ENCODE measurements at places on chromosomes 16 and 17.
A peak's percentile ranks its signal among the peaks of the same experiment; 100 is the strongest.

GRCh38 chr16:27820646-27821345 is 242.7 kb downstream of the GSG1L start:
- DNase-seq, result no peak

- DNase-seq, result no peak
Observed at GRCh38 chr16:84196727-84197394, 5.9 kb downstream of the ADAD2 start.

- DNase-seq, result no peak
Observed at GRCh38 chr17:35978346-35978745, 3.0 kb downstream of the CCL16 start.

DNA sequence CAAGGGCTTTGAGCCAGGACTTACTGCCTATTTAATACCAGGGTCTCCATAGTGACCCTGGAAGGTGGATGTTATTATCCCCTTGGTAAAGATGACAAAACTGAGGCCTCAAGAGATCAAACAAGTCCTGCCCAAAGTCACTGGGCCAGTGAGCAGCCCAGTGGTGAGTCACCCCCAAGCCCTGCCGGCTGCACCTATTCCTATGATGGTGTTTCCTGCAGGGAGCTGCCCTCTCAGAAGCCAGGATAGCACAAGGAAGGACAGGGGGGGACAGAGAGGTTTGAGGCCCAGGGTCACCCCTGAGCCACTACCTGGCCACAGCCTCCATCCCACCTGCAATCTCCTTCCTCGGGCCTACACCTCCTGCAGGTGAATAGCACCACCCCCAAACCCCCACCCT is 90.9 kb downstream of the SDK2 start:
- DNase-seq, result no peak

DNA sequence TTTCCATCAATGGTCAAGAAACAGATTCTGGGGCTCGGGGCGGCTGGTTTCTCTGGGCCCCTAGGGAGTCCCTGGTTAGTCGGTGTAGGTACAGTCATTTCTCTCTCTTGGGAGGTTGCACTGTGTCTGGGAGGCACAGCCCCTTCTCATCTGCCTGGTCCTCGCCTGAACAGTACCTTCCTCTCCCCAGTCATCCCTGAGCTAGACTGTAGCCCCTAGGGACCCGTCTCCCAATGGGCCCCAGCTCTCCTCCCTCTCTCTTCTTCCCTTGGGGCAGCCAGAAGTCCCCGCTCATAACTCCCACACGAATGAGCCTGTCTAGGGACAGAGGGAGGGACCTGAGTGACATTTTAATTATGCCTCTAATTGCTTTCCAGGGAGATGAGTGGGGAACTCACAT is 20.2 kb upstream of the CPSF4L start:
- DNase-seq, result no peak

DNA sequence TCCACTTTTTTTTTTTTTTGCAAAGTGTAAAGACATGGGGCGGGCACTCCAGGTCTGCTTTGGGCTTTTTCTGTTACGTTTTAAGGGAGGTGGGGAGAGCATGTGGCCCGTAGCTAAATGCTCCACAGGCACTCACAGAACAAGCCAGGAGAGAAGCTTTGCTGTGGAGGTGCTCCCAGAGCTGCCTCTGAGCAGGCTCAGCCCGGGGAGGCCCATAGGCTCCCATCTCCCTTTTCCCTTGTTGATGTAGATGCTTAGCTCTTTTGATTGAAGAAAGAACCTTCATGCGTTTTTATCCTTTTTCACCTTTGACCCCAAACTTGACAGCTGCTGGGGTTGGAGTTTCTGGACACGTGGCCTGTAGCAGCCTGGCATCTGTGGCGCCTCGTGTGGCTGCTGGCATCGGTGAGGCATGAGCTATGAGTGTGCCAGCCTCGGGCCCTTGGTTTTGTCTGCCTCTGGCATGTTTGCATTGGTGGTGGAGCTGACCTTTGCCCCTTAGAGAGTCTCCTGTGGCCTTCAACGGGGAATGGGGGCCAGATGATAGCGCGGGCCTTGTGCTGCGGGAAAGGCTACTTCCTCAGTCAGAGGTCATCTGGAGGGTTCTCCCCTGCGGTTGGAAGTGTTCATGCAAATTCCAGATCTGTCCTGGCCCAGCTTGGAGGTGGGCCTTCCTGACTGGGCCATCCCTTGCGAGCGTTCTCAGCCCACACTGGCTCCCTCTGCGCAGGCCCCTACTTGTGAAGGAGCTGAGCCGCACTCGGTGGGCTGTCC is 20.0 kb upstream of the IL17C start:
- no peak for DNase-seq

GRCh38 chr16:49559242-49559641 is 185.6 kb downstream of the C16orf78 start:
- no peak for DNase-seq

DNA sequence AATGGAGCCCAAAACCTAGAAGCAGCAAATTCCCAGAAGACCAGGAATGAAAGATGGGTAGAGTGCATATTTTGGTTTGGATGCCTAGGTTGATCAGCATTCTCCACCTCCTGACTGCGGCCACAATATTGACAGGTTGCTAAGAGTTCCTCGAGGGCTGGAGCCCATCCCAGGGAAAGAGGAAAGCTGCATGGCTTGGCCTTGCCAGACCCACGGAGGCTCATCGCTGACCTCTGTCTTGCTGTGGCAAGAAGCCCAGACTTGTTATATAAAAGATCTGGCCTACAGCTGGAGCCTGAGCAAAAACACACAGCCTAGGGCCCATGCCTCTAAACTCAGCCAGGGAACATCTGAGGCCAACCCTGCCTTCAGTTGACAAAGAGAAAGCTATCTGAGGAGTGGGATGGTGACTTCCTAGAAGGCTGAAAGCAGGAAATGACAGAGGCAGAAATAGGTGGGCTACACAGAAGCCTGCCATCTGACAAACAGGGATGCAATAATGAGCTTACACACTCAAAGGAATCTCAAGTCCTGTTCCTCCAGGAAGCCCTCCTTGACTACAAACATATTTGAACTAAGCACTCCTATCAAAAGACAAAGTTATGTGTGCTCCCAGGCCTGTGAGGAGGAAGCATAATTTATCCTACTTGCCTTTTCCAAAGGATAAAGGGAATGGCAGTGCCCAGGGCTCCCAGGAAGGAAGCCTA is 22.5 kb upstream of the SLC35B1 start:
- DNase-seq, result no peak

DNA sequence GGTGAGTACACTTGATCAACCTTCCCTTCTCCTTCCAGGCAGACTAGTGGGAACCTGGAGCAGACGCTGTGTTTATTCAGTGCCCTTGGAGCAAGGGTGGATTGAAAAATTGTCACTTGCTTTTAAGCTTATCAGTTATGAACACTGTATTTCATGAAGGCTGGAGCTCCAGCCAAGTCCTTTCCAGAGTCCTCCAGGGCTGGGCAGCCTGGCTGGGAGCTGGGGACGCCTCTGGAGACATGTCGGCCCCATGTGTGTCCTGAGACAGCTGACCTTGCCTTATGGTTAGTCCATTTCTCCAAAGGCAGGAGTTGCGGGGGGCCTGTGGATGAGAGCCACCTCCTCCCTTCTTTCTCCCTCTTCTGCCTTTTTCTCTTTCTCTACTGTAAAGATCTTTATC is 67.0 kb downstream of the RAP1GAP2 start:
- no peak for DNase-seq

DNA sequence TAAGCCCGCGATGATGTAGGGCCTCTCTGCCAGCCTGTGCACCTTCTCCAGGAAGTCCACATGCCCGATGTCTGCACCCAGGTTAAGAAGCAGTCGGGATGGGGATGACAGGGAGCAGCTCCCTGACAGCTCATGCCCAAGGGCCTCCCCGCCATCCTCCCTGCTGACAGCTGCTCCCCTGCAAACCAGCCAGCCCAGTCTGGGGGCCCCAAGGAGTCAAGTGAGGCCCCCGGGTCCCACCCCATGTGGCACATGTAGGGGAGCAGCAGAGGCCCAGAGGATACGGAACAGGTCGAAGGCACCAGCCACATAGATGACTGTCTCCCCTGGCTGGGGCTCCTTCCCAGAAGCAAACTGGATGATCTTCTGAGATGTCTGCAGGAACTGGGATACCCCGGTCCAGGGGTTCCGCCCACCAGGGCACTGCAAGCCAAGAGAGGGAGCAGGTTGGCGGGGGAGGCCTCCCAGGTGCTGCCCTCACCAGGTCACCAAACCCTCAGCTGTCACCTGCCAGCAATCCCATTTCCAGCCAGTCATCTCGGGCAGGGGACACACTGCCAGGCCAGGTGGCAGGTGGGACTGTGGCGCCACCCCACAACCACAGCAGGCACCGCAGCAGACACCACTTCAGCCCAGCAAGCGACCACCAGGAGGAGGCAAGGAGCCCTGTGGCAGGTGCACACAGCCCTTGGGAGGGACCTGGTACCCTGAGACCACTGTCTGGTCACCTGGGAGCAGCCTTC is 4.6 kb downstream of the PCYT2 start:
- DNase-seq, result no peak

- no peak for DNase-seq
Observed at GRCh38 chr16:84565669-84566495, 52.0 kb downstream of the COTL1 start.

DNA sequence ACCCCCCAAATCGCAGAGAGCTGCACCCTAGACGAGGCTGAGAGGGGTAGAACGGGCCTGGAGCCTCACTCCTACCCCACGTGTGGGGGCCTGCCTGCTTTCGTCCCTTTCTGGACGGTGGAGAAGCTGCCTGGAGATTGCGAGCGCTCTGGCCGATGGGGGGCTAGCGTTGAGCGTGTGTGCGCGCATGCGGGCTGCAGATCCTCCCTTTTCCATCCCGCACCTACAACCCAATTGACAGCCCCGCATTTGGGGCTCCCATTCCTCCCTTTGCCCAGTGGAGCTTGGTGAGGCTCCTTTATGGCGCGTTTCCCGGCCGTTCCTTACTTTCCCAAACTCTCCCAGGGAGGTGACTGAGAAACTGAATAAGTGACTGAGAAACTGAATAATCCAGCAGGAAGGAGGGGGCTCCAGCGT is 907 bp upstream of the ESRP2 start:
- DNase-seq, result peak; percentile 23

GRCh38 chr17:76844846-76845245 is 23.4 kb upstream of the MGAT5B start:
- DNase-seq, result no peak

GRCh38 chr17:79117905-79118487 is 43.4 kb downstream of the ENGASE start:
- DNase-seq, result no peak

GRCh38 chr16:88347656-88348376 is 34.9 kb upstream of the ZNF469 start:
- DNase-seq, result peak; percentile 18

DNA sequence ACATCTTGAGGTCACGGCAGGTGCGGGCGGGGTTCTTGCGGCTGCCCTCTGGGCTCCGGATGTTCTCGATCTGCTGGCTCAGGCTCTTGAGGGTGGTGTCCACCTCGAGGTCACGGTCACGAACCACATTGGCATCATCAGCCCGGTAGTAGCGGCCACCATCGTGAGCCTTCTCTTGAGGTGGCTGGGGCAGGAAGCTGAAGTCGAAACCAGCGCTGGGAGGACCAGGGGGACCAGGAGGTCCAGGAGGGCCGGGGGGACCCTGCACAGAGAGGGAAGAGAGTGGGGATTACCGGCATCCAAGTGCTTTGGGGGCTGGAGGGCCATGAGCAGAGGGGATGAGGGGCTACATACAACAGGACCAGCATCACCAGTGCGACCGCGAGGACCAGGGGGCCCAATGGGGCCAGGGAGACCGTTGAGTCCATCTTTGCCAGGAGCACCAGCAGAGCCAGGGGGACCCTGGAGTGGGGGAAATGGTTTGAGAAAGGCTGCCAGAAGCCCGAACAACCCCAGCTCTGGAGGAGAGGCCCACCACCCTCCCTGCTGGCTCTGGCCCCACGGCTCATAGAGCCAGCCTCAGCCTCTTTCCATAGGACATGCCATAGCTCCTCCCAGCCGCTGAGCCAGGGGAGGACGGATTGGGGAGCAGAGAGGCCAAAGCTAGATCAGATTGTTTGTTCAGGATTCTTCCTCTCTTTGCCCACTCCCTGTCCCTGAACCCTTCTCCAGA is 14.6 kb downstream of the COL1A1 start:
- no peak for DNase-seq

- no peak for DNase-seq
Observed at GRCh38 chr16:14608604-14609003, 21.5 kb downstream of the PARN start.

Data from stimulated activated CD4-positive, alpha-beta T cell treated with anti-CD3 and anti-CD28 coated beads, Interleukin-15, amount 100 ng/mL, for 24 hours (primary cell).